ENCODE measurements at places on chromosomes 3 and 15. TPM values are rescaled to one million over a fixed set of nuclear protein-coding genes. Genes with fewer than 3 reads are reported as not detected.

GRCh38 chr3:125055913-125056745 lies at the start of gene HEG1:
HEG1 (minus strand) TSS chr3:125055997; CDS start chr3:125055890, 107 bp downstream.
- DNase-seq: peak; percentile 85
- peak within 1 kb of the TSS; percentile 94 for H3K4me3 ChIP-seq
- peaks cover 11% of the 10 kb centered on the region for H3K27me3 ChIP-seq
- H3K36me3 ChIP-seq: peaks cover 3% of the 10 kb centered on the region
- H3K27ac ChIP-seq: peak within 1 kb of the TSS; percentile 90

DNA sequence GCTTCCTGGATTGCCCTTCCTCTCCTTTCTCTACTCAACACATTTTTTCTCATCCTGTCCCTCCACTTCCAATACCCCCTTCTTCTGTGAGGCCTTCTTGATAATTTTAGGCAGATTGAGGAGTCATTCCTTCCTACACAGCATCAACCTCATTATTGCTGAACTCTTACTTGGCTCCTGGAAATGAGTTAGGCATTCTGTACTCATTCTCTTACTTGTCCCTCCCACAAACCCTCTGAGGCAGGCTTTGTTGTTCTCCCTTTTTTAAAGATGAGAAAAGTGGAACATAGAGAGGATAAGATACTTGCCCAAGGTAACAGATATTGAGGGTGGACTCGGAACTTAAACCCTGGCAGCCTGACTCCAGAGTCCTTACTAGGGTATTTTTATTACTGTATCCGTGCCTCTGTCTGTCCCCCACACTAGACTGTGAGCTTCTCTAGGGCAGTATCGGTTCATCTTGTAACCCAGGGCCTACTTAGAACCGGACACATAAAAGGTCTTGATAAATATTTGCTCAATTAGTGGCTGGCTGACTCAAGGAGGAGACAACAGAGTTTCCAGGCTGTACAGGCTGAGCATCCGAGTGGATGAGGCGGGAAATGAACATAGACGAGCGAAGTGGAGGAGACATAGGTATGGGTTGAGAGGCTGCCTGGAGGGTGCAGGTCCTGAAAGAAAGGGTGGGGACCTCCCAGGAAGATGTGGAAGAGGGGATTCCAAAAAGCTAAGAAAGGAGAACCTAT lies 148.7 kb upstream of the ATP2B2 start:
- no peaks in the 10 kb centered on the region for H3K36me3 ChIP-seq
- no peak overlapping the region for H3K27ac ChIP-seq
- H3K4me3 ChIP-seq: no peak overlapping the region
- H3K27me3 ChIP-seq: peaks cover 22% of the 10 kb centered on the region

- H3K4me3 ChIP-seq: no peak overlapping the region
- H3K27me3 ChIP-seq: no peaks in the 10 kb centered on the region
- no peak for DNase-seq
- peaks cover 10% of the 10 kb centered on the region for H3K36me3 ChIP-seq
- H3K4me1 ChIP-seq: no peaks in the 10 kb centered on the region
These were observed 108.4 kb downstream of the GHSR start for GRCh38 chr3:172339892-172340291.

GRCh38 chr3:184738982-184739381 lies 27.1 kb upstream of the MAGEF1 start:
- H3K4me3 ChIP-seq: no peak overlapping the region
- no peak for DNase-seq
- H3K27me3 ChIP-seq: peaks cover 5% of the 10 kb centered on the region
- H3K36me3 ChIP-seq: no peaks in the 10 kb centered on the region
- no peak overlapping the region for H3K27ac ChIP-seq

- no peaks in the 10 kb centered on the region for H3K4me1 ChIP-seq
- no peak overlapping the region for H3K4me3 ChIP-seq
- H3K27ac ChIP-seq: no peak overlapping the region
- no peaks in the 10 kb centered on the region for H3K27me3 ChIP-seq
These were observed 549.7 kb upstream of the EPHA6 start for GRCh38 chr3:96264701-96265100.

DNA sequence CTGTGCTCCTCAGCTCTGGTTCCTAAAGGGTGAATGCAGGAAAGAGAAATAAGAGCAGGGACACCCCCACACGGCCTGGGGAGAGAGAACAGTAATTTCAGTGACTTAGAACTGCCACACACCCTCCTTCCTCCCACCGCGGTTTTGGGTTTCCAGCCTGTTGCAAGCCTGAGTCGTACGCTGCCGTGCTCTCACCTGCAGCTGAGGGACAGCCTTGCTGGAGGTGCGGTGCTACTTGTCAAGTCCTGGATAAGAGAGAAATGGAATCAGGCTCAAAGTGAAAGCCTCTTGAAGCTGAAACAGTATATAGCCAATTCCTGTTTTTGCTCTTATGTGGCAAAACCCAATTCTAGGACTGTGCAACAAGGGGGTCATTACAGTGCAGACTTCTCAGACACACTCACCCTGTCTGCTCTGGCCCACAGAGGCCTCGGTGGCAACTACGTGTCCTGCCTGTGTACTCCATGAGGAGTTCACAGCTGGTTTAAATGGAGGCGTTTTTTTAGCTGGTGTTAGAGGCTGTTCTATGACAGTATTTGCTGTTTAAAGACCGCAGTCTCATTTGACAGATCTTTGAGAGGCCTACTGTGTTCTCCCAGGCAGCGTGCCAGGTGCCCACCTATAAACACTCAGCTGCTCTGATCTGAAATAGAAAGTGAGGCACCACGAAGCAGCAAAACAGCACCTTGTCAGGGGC lies 42.9 kb downstream of the TBC1D2B start:
- H3K27me3 ChIP-seq: no peaks in the 10 kb centered on the region
- H3K4me3 ChIP-seq: peak overlapping the region; percentile 50
- peaks cover 26% of the 10 kb centered on the region for H3K36me3 ChIP-seq
- peaks cover 89% of the 10 kb centered on the region for H3K4me1 ChIP-seq
- peak overlapping the region; percentile 86 for H3K27ac ChIP-seq
- DNase-seq: peak; percentile 95

GRCh38 chr15:34644851-34645250 lies 61.4 kb upstream of the GOLGA8B start:
- no peak overlapping the region for H3K4me3 ChIP-seq
- H3K27ac ChIP-seq: no peak overlapping the region
- H3K4me1 ChIP-seq: peaks cover 2% of the 10 kb centered on the region
- H3K36me3 ChIP-seq: no peaks in the 10 kb centered on the region

GRCh38 chr3:69999140-70000027 lies at the start of gene SAMMSON:
SAMMSON (plus strand) TSS chr3:69999733.
- H3K27me3 ChIP-seq: peaks cover 2% of the 10 kb centered on the region
- no peak within 1 kb of the TSS for H3K27ac ChIP-seq
- H3K4me3 ChIP-seq: no peak within 1 kb of the TSS
- H3K4me1 ChIP-seq: no peaks in the 10 kb centered on the region

- peaks cover 28% of the 10 kb centered on the region for H3K27me3 ChIP-seq
- H3K4me3 ChIP-seq: no peak overlapping the region
- H3K36me3 ChIP-seq: no peaks in the 10 kb centered on the region
- H3K4me1 ChIP-seq: no peaks in the 10 kb centered on the region
These were observed 22.1 kb upstream of the PRR23E start for GRCh38 chr3:127170814-127171213.

- H3K27ac ChIP-seq: no peak overlapping the region
- no peak for DNase-seq
- H3K36me3 ChIP-seq: no peaks in the 10 kb centered on the region
These were observed 86.9 kb downstream of the CRYGS start for GRCh38 chr3:186457236-186457635.

- no peak overlapping the region for H3K4me3 ChIP-seq
- H3K4me1 ChIP-seq: no peaks in the 10 kb centered on the region
- no peak for DNase-seq
- H3K27me3 ChIP-seq: peaks cover 26% of the 10 kb centered on the region
- no peaks in the 10 kb centered on the region for H3K36me3 ChIP-seq
These were observed 237.8 kb upstream of the NR2E3 start for GRCh38 chr15:71572452-71573053.

GRCh38 chr15:69443032-69443611 lies 9.5 kb upstream of the RPLP1 start:
- H3K4me3 ChIP-seq: no peak overlapping the region
- H3K36me3 ChIP-seq: peaks cover 57% of the 10 kb centered on the region
- H3K4me1 ChIP-seq: peaks cover 18% of the 10 kb centered on the region

GRCh38 chr3:187777331-187777941 lies 32.2 kb upstream of the BCL6 start:
- H3K27ac ChIP-seq: peak overlapping the region; percentile 92
- no peaks in the 10 kb centered on the region for H3K36me3 ChIP-seq
- peaks cover 38% of the 10 kb centered on the region for H3K4me1 ChIP-seq
- DNase-seq: peak; percentile 69
- H3K27me3 ChIP-seq: peaks cover 11% of the 10 kb centered on the region

Gene KNG1
- not detected for total RNA-seq

Gene ERICH6
- 0.58 TPM for total RNA-seq

Gene STX19
- not detected for total RNA-seq

Gene FMN1
- total RNA-seq: 0.21 TPM

Measured in activated CD4-positive, alpha-beta T cell treated with anti-CD3 and anti-CD28 coated beads for 36 hours (primary cell).